ENCODE measurements at places on chromosomes 3 and 15.

DNA sequence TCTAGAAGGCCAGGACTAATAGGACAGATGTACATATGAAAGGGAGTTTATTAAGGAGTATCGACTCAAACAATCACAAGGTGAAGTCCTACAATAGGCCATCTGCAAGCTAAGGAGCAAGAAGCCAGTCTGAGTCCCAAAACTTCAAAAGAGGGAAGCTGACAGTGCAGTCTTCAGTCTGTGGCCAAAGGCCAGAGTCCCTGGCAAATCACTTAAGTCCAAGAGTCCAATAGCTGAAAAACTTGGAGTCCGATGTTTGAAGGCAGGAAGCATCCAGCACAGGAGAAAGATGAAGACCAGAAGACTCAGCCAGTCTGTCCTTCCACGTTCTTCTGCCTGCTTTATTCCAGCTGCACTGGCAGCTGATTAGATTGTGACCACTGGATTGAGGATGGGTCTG lies 11.1 kb upstream of the CELF6 start:
- DNase-seq: no peak

GRCh38 chr15:43292375-43293078 lies 25.8 kb upstream of the TGM5 start:
- DNase-seq: no peak

- no peak for DNase-seq
Observed at GRCh38 chr3:177468816-177469215, 271.5 kb upstream of the TBL1XR1 start.

- DNase-seq: no peak
Observed at GRCh38 chr3:31179768-31180167, 285.3 kb upstream of the GADL1 start.

DNA sequence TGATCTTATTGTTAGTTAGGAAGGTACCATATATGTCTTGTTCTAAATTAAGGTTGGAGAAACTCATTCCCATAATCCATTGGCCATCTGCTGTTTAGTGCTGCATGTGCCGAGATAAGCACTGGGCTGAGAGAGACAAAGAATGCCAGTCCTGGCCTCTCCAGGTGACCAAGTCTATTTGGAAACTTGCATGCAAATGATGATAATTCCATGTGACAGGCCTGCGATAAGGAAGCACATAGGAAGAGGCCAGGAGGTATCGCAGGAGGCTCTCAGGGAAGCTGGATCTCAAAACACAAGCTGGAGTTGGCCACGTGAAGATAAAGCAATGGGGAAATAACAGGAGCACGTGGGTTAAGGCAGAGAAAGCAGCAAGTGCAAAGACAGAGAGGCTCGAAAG lies 39.7 kb downstream of the MYO5C start:
- DNase-seq: peak; percentile 97

DNA sequence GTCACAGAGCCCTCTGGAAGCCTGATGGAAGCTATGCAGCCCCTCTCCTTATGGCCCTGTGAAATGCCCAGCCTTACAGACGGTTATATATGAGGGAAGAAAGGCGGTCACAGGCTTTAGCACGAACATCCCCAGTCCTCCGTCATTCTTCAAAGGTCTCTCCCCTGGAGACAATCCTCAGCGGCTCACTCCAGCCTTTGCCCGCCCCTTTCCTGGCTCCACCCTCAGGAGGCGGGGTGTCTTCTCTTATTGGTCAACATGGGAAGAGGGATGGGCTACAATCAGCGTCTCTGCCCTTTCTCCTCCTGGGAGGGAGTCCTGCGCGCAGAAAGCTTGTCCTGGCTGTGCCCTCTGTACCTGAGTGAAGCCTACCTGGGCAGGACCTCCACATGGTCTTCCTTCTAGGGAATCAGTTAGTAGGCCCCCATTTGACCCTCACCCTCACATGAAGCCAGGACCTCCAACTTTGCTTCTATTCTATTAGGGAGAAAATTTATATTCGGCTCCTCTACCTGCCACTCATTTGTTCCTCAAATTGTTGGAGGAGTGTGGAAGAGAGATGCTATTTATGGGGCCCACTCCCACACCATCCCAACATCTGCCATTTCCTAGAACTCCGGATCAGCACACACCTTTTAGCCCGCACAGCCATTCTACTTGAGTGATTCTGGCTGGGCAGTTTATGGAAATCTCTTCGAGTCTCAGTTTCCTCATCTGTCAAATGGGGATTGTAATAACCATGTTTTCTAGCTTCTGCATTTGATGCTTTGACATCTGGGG lies 112.9 kb upstream of the SLC6A11 start:
- no peak for DNase-seq

GRCh38 chr15:60413231-60413824 lies 15.5 kb upstream of the ANXA2 start:
- no peak for DNase-seq

DNA sequence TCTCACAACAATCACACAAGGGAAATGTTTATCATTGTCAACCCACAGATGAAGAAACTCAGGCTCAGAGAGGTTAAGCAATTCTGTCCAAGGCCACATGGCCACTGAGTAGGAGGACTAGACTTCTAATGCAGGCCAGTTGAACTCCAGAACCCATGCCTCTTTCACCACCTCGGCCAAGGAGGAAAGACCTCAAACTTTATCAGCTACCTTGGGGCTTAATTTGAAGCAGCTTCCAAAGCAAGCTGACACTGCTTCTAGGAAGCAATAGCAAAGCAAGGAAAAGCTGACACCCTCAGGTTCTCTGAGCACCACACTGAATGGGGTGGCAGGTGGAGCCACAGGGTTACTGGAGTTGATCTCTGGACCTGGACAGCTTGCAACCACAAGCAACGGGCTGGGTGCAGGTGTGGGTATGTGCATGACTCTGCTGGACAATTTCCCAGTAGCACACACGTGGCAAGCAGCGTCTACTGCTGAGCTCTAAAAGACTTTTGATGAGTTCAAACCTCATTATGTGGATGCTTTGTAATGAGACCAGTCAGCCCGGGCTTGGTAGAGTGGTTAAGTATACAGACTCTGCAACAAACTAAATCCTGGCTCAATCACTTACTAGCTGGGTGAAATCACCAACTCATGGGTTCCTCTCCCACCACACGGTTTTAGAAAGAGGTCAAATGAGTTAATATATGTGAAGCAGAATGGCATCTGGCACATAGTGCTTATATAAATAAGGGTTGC lies 23.1 kb downstream of the CCNL1 start:
- no peak for DNase-seq

DNA sequence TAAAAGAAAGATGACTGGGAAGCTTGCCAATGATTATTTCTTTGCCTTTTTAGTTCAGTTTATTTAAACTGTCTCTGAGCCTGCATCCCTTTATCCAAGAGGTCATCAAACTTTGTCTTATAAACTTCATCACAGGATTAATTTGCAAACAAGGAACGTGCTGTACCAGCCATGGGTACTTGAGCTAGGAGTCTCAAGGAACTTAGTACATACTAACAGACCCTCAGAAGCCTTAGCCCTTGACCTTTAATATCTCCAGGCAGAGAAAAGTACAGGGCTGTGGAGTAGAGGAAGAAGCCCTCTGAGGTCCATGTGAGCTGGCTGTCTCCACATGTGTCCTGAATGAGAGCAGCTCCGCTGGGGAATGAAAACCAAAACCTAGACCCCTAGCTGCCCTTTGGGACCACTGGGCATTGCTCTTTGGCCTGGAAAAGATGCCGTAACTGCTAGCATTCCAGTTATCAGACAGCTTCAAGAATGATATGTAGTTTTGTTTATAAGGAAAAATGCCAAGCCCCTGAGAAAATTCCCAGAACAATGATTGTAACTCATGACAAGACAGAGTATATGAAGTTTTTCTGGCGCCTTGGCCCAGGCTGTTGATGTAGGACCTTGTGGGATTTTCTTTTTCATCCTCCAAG lies 92.1 kb downstream of the ASB7 start:
- DNase-seq: no peak

GRCh38 chr3:63724987-63725386 lies 72.5 kb downstream of the SNTN start:
- DNase-seq: no peak

DNA sequence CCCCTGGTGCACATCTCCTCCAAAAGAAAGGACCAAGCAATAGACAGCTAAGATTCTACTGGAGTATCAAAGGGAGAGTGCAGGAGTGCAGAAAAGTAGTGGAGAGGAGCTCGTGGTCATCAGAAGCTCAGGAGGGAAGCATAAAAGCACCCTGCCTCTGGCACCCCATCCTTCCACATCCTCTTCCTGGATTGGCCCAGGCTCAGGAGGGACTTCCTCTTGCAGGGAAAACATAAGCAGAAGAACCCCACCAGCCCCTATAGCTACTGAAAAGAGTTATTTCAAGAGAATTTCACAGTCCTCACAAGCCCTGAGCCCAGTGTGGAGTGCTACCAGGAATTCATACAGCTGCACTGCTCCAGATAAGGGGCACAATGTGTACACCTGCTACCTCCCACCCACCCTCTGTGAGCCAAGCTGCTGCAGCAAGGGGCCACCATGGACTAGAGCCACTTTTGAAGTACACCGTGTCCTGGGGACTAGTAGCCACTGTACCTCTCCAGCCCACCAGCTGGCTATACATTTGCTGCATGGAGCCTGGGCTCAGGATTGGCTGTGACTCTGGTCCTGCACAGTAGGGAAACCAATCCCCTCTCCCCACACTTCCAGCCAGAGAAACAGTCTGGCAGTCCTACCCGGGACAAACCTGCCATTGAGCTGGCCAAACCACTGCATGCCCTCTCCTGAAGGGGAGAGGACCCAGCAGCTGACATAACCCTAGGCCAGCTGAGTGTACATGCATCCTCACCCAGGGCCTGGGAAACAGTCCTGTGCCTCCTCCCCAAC lies 43.0 kb downstream of the CD200R1 start:
- DNase-seq: no peak

GRCh38 chr15:32121384-32121695 lies 91.0 kb downstream of the CHRNA7 start:
- no peak for DNase-seq
